ENCODE measurements at places on chromosomes 2 and 18.

DNA sequence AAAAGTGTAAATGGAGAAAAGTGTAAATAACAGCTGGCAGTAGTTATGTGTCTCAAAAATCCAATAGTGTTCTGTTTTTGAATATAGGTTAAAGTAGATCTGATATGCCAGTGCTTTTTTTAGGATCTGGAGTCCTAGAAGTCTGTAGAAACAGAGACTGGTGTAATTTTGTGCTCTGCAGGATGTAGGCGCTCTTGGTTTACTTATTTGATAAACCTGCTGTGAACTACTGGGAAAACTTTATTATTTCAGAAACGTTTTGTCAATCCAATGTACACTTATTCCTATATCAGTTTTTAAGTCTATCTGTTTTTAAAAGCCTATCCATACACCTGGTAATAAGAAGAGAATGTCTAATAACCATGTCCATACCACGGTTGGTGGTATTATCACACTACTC, 530.8 kb upstream of the ZNF804A start:
- no peaks in the 10 kb centered on the region for H3K4me1 ChIP-seq
- no peaks in the 10 kb centered on the region for H3K36me3 ChIP-seq
- H3K4me3 ChIP-seq: no peak overlapping the region
- H3K27me3 ChIP-seq: no peaks in the 10 kb centered on the region
- no peak for DNase-seq
- H3K27ac ChIP-seq: no peak overlapping the region

DNA sequence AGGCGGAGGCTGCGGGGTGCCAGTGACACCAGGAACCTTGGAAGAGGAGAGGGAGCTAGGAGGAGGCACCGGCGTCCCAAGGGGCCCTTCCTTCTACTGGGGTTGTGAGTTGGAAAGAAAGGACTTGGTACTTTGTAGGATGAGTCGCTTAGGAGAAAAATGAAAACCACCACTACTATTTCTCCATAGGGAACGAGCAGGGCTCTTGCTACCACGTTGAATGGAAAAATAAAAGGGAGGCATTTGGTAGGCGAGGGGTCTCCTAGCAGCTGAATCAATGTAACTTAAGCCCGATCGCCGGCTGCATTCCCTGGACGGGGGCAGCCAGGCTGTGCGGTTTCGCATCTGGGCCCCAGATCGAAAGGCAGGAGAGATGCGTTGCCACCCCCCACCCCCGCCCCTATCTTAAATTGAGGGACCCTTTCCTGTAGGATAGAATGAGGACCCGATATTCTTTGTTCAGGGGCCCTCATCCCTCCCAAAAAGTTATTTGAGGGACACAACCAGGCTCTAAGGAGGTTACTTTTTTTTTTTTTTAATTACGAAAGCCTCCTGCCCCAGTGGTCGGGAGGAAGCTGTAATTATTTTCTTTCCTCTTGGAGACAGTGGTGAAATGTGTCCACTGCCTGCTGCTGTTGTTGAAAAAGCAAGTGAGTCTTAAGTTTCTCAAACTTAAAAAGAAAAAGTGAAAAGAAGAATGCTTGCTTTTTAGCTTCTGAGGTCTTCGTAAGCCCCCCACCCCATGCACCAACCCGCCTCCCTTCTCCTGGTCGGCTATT, 1.3 kb downstream of the IGFBP2 start:
- peaks cover 9% of the 10 kb centered on the region for H3K36me3 ChIP-seq
- peaks cover 32% of the 10 kb centered on the region for H3K4me1 ChIP-seq
- peaks cover 78% of the 10 kb centered on the region for H3K27me3 ChIP-seq
- H3K27ac ChIP-seq: no peak overlapping the region

GRCh38 chr2:200378652-200379290, 72.3 kb downstream of the SPATS2L start:
- H3K27me3 ChIP-seq: no peaks in the 10 kb centered on the region
- no peak overlapping the region for H3K4me3 ChIP-seq
- H3K4me1 ChIP-seq: peaks cover 77% of the 10 kb centered on the region
- H3K27ac ChIP-seq: no peak overlapping the region
- no peak for DNase-seq

DNA sequence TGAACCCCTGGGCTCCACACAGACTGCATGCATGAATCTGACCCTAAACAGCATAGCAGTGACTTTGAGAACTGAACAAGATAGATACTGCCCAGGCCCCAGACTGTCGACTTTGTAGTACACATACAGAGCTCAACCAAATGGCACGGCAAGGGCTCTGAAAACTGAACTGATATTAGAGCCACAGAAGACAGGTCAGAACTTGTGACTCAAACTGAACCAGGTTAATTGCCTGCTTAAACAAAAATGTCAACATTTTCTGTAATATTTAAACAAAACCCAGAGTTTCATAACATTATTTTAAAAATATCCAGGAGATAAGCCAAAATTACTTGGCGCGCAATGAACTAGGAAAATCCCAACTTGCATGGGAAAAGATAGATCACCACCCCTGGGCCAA, 260.3 kb downstream of the TPGS2 start:
- H3K27me3 ChIP-seq: peaks cover 16% of the 10 kb centered on the region
- no peaks in the 10 kb centered on the region for H3K36me3 ChIP-seq

GRCh38 chr2:85744741-85745601, 8.8 kb upstream of the ATOH8 start:
- no peaks in the 10 kb centered on the region for H3K4me1 ChIP-seq
- no peak overlapping the region for H3K27ac ChIP-seq
- H3K27me3 ChIP-seq: peaks cover 100% of the 10 kb centered on the region

DNA sequence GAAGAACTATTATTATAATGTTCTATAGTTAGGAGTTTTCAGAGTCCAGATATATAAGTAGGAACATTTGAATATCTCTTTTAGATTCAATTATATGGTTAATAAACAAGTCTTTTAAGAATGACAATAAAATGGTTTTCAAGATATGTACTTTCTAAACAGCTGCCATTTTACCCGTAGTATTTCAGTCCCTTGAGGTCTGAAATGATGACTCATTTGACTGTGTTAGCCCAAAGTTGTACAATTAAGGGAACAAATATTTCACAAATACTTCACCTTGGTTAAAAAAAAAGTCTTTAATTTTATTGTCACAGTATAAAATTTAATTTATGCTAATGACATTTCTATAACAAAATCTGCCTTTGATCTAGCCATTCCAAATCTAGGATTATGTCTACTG, 91.6 kb upstream of the TANK start:
- H3K27me3 ChIP-seq: no peaks in the 10 kb centered on the region
- H3K4me3 ChIP-seq: no peak overlapping the region
- no peak overlapping the region for H3K27ac ChIP-seq
- no peak for DNase-seq

- H3K27ac ChIP-seq: no peak overlapping the region
- H3K4me1 ChIP-seq: no peaks in the 10 kb centered on the region
- no peak overlapping the region for H3K4me3 ChIP-seq
- no peak for DNase-seq
- no peaks in the 10 kb centered on the region for H3K36me3 ChIP-seq
- H3K27me3 ChIP-seq: no peaks in the 10 kb centered on the region
These were observed 778.3 kb downstream of the TRIB2 start for GRCh38 chr2:13495051-13495450.

DNA sequence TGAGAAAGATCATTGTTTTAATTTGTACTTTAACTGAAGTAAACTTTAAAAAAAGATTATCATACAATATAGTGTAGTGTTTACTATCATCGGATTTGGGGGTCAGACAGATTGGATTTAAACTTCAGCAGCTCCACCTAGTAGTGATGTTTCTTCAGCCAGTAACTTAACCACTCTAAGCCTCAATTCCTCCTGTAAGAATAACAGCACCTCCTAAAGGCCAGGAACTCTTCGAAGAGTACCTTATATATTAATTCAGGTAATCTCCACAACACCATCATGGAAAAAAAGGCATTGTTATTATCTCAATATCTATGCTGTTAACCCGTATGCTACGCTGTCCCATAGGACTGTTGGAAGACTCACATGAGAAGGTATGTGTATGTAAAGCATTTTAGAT, 69.0 kb upstream of the DLGAP1 start:
- no peak for DNase-seq
- H3K27me3 ChIP-seq: no peaks in the 10 kb centered on the region
- no peak overlapping the region for H3K27ac ChIP-seq
- H3K4me1 ChIP-seq: no peaks in the 10 kb centered on the region
- H3K36me3 ChIP-seq: no peaks in the 10 kb centered on the region
- no peak overlapping the region for H3K4me3 ChIP-seq

GRCh38 chr2:193743089-193743488, 1548.4 kb upstream of the TMEFF2 start:
- no peak overlapping the region for H3K4me3 ChIP-seq
- no peaks in the 10 kb centered on the region for H3K4me1 ChIP-seq
- no peaks in the 10 kb centered on the region for H3K27me3 ChIP-seq
- DNase-seq: no peak
- H3K27ac ChIP-seq: no peak overlapping the region
- no peaks in the 10 kb centered on the region for H3K36me3 ChIP-seq

- no peak overlapping the region for H3K27ac ChIP-seq
- peaks cover 2% of the 10 kb centered on the region for H3K4me1 ChIP-seq
- DNase-seq: no peak
- H3K4me3 ChIP-seq: no peak overlapping the region
These were observed 233.2 kb upstream of the SMAD7 start for GRCh38 chr18:49183921-49184320.

- no peaks in the 10 kb centered on the region for H3K27me3 ChIP-seq
- H3K4me1 ChIP-seq: no peaks in the 10 kb centered on the region
- no peaks in the 10 kb centered on the region for H3K36me3 ChIP-seq
- H3K4me3 ChIP-seq: no peak overlapping the region
- no peak for DNase-seq
- H3K27ac ChIP-seq: no peak overlapping the region
These were observed 711.1 kb downstream of the CBLN2 start for GRCh38 chr18:71832946-71833617.

- no peaks in the 10 kb centered on the region for H3K36me3 ChIP-seq
- H3K4me1 ChIP-seq: peaks cover 6% of the 10 kb centered on the region
- no peak overlapping the region for H3K27ac ChIP-seq
- H3K27me3 ChIP-seq: peaks cover 6% of the 10 kb centered on the region
- no peak overlapping the region for H3K4me3 ChIP-seq
These were observed 97.1 kb upstream of the RMDN2 start for GRCh38 chr2:37827911-37828511.

DNA sequence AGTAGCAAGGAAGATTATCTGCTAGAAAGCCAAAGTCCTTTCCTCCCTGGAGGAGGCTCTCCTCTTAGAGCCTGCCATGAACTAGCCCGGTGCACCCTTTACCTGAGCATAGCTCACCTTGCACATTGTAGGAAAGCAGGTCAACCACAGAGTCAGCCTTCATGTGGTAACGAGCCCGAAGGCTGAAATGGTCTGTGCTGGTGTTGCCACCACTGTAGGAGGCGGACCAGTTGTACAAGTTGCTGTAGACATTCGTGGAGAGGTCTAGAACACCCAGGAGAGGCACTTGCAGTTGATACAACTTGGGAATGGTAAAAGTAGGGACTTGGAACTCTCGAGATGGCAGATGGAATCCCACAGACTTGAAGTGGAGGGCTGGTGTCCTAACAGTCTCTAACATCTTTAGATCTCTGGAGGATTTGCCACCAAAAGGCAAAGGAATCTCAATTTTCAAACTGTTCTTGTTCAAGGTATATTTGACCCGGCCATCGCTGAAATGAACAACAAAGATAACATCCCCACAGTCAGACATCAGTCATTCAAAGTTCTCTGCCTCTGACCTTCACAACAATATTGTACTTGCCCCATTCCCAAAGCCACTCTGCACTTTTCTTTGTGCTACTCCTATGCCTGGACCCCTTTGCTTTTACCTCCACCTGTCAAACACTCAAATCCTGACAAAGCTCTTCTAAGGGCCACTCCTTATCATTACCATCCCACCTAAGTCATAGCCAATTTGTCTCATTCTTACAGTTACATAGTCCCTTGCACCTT, 30.6 kb downstream of the APOB start:
- no peaks in the 10 kb centered on the region for H3K36me3 ChIP-seq
- H3K4me1 ChIP-seq: no peaks in the 10 kb centered on the region
- H3K27me3 ChIP-seq: peaks cover 4% of the 10 kb centered on the region

DNA sequence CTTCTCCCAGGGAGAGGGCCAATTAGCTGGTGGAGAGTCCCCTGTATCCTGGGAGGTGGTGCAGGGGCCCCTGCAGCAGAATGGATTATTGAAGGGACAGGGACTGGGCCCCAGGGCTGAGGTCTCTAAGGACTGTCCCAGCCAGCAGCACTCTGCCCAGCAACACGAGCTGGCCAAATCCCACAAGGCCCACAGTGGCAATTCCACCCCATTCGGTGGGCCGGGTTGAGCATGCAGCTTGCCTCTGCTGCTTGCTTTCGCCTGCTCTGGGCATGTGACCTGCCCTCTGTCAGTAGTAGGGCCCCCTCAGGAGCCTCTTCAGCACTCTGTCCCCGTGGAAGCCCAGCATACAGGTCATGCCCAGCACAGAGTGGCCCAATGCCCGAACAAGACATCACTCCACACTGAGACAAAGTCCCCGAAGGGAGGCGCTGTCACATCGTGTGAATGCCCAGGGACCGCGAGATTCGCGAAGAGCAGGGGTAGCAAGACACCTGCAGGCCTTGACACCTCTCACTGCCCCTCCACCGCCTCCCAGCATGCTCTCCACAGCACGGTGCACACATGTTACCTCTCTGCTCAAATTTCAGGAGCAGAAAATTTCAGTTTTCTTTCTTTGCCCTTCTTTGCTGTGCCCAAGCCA, 65.4 kb downstream of the CRACDL start:
- H3K27me3 ChIP-seq: peaks cover 18% of the 10 kb centered on the region
- no peaks in the 10 kb centered on the region for H3K36me3 ChIP-seq
- peaks cover 3% of the 10 kb centered on the region for H3K4me1 ChIP-seq
- no peak for DNase-seq
- H3K4me3 ChIP-seq: no peak overlapping the region

GRCh38 chr2:36267194-36267593, 88.4 kb upstream of the CRIM1 start:
- no peak overlapping the region for H3K4me3 ChIP-seq
- peaks cover 12% of the 10 kb centered on the region for H3K4me1 ChIP-seq
- H3K36me3 ChIP-seq: peaks cover 11% of the 10 kb centered on the region
- no peak for DNase-seq
- H3K27me3 ChIP-seq: peaks cover 16% of the 10 kb centered on the region
- no peak overlapping the region for H3K27ac ChIP-seq

DNA sequence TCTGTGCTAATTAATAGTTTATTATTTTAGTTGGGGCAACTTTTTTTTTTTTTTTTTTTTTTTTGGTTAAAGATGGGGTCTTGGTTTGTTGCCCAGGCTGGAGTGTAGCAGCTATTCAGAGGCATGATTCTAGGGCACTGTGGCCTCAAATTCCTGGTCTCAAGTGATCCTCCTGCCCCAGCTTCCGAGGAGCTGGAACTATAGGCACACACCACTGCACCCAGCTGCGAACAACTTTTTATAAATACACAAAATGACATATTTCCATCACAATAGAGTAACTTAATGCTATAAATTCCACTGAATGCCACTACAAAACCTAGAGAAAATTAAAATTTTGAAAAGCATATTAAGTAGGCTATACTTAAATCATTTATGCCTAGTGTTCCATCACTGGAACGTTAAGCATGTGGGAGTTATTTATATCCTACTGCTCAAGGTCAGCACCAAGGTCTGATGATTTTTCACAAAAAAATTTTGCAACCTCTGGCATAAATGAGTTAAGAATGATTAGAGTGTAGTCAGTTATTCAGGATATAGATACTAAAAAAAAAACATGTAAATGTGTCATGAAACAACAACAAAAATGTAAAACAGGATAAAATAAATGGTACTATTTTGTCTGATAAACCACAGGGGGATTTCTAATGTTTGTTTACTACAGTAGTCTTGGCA, 46.8 kb downstream of the GFPT1 start:
- DNase-seq: no peak
- H3K36me3 ChIP-seq: peaks cover 56% of the 10 kb centered on the region
- H3K4me3 ChIP-seq: no peak overlapping the region
- no peaks in the 10 kb centered on the region for H3K27me3 ChIP-seq
- no peak overlapping the region for H3K27ac ChIP-seq

- no peak for DNase-seq
- peaks cover 16% of the 10 kb centered on the region for H3K27me3 ChIP-seq
- H3K27ac ChIP-seq: no peak overlapping the region
- no peak overlapping the region for H3K4me3 ChIP-seq
- peaks cover under 1% of the 10 kb centered on the region for H3K4me1 ChIP-seq
These were observed 6.3 kb upstream of the SFT2D3 start for GRCh38 chr2:127694986-127695385.
